ENCODE measurements at places on chromosomes 1 and 21.
A peak's percentile ranks its signal among the peaks of the same experiment; 100 is the strongest.

DNA sequence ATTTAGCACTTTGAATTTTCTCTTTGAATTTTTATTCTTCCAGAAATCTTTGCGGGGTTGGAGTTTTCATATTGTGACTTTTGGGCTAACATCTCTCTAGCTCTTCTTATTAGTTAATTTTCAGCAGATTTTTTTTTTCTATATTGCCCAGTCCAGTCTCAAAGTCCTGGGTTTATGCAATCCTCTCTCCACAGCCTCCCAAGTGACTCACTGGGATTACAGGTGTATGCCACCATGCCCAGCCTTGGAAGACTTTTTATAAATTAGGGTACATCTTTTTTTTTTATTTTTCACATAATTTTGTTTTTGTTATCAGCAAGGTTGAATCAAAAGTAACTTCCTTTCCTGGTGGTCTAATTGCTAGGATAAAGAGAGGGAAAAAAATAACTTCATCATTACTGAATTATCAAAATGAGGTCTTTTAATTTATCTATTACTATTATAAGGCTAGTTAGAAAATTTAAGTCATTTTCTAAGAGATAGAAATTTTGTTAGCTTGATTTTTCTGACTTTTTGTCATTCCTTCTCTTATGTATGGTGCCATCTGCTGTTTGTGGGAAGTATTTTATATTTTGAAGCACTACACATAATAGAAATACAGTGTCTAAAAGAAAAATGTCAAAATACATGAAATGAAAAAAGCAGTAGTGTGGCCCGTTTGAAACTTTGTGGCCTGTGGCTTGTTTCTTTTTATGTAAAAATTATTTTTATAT is 273.4 kb upstream of the CACYBP start:
- no peak for DNase-seq

DNA sequence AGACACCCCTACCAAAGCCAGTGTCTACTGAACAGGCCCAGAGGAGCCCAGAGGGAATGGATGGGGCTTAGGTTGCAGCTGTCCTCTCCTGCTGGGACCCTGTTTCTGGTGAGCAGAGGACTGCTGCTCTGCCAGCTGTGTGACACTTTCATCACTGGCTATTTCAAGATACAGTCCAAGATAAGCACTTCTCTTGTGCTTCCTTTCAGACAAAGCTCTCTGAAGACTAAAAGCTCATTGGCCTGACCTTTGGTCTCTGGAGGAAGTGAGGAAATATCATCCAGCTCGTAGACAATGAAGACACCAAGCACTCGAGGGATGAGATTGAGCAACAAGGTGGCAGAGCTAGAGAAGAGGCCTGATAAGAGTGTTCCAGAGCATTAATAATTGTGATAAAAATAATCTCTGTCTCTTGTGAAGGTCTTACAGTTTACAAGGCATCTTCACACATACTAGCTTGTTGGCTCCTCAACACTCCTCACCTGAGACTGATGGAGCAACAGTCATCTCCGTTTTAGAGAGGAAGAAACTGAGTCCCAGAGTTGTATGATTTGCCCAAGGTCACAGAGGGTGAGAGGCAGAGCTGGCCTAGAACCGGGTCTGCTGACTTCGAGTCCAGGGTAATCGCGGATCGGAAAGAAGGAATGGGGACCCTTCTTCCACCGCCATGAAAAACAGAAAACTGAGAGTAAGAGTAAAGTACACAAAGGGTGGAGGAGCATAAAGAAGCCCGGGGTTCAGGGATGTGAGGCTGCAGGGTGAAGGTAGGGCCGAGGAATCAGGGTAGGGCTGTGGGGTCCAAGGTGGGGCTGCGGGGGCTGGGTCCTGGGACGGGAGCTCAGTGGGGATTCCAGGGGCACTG is 666 bp downstream of the PAFAH2 start:
- peak; percentile 42 for DNase-seq

DNA sequence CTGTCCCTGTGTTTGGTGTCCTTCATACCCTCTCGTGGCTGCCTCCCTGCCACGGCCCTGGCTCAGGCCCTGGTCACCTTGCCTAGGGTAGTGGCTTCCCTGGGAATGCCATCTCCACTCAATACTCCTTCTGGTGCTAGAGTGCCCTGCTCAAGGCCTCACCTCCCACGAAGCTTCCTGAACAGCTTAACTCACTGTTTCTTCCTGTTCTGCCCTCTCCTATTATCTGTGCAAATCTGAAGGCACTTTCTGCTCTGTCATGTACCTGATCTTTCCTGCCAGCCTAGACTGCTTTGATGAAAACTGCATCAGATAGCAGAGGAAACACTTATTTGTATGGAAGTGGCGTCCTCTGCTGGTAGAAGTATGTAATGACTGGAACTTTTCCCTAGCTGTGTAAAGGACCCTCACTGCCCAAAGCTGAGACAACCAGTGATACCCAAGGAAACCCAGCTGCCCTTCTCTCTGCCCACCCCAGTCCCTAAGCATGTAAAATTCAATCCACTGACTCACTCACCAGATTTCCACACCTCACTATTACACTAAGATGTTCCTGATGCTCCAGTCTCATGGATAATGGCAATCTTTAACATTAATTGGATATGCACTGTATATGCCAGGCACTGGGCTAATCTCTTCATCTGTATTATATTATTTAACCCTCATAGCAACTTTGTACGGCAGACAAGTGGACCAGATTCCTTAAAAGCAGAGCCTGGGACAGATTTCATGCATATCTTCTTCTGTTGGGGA is 36.2 kb upstream of the BTG2 start:
- peak; percentile 74 for DNase-seq

GRCh38 chr1:7984811-7985210 is 23.3 kb downstream of the PARK7 start:
- DNase-seq, result no peak

GRCh38 chr1:231385416-231385748 is 36.7 kb downstream of the EGLN1 start:
- DNase-seq, result no peak

- DNase-seq, result peak; percentile 49
Observed at GRCh38 chr1:41322835-41323234, 38.4 kb upstream of the FOXO6 start.

DNA sequence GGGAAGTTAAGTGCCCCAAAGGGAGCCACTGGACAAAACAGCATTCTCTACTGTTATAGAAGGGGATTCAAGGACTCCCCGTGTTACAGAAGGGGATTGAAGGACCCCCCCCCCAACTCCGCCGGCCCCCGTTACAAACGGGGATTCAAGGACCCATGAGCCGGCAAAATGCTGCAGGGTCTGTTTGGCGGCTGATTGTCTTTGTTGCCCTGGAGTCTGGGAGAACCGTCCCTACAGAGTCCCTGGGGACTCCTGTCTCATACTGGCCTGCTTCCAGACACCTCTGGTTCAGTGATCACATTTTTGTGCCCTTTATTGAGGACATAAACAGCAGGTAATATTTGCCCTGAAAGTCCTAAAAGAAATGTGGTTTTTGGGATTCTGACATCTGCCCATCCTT is 96.4 kb downstream of the SYF2 start:
- DNase-seq, result no peak

DNA sequence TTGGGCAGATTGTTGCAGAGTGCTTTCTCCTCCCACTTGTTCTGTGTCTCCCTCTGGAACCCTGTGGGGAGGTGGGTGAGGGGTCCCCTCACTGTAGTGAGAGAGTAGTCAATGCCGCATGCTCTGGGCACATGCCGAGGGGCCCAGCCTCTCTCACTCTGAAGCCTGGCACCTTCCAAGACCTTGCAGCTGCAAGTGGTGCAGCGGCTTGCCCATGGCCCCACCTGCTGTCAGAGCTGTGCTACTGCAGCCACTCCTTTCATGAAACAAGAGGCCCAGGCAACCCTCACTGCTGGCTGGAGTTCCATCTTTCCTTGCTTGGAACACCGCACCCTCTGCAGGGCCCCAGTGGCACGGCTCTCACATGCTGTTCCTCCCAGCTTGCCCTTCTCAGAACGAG is 58.4 kb upstream of the COL6A1 start:
- peak; percentile 82 for DNase-seq

- no peak for DNase-seq
Observed at GRCh38 chr1:54378874-54379554, 27.2 kb downstream of the SSBP3 start.

- no peak for DNase-seq
Observed at GRCh38 chr1:178275553-178275952, 181.6 kb downstream of the RASAL2 start.

- DNase-seq, result no peak
Observed at GRCh38 chr1:11690397-11691301, 861 bp upstream of the DRAXIN start.

- no peak for DNase-seq
Observed at GRCh38 chr1:245105042-245105441, 49.7 kb upstream of the KIF26B start.

DNA sequence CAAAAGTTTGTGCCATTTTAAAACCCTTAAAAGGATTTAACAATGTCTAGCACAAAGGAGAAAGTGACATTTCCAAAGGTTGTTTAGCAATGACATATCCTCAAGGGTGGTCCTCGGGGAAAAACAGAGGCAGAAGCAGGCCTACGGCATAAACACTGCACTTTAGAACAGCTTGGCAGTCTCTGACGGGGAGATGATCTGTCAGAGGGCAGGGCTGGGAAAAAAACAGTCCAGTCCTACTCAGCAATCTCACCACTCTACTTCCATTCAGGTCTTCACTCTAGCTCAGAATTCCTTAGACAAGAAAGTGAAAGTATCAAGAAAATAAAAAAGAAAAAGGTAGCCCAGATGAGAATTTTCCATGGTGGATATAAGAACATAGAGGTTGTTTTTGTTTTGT is 4.1 kb downstream of the CRYZ start:
- no peak for DNase-seq

DNA sequence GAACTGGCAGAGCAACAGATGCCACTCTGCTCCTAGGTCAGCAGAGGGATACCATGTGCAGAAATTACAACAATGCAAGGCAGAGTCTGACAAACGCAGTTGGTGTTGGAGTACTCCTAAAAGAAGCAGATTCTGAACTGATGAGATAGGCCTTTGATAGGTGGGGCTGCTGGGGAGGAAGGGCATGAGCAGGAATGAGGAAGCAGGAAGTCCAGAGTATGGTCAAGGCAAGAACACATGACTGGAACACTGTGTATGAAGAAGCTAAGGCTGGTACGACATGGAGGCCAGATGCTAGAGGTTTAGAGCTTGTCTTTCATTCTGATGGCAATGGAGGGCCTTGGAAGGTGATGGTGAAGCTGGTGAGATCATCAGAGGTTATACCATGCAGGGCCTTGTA is 11.5 kb upstream of the THRAP3 start:
- no peak for DNase-seq

DNA sequence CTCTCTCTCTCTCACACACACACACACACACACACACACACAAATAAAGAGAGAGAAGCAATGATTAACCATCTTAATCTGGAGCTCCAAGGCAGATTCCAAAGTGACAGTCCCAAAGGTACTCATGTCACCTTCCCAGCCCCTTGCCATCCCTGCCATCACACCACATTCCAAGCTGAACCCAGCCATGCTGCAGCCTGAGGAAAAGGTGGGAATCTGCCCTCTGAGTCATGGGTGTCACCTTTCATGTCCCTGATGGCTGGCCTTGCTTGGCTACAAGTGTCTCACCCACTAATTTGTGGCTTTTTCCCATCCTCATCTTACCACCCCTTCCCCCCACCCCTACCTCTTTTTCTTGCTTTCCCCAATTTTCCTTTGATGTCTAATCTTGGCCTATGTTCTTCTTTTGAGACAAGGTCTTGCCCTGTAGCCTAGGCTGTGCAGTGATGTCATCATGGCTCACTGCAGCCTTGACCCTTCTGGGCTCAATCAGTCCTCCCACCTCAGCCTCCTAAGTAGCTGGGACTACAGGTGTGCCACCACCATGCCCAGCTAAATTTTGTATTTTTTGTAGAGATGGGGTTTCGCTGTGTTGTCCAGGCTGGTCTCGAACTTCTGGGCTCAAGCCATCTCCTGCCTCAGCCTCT is 3.2 kb downstream of the ANXA9 start:
- no peak for DNase-seq

DNA sequence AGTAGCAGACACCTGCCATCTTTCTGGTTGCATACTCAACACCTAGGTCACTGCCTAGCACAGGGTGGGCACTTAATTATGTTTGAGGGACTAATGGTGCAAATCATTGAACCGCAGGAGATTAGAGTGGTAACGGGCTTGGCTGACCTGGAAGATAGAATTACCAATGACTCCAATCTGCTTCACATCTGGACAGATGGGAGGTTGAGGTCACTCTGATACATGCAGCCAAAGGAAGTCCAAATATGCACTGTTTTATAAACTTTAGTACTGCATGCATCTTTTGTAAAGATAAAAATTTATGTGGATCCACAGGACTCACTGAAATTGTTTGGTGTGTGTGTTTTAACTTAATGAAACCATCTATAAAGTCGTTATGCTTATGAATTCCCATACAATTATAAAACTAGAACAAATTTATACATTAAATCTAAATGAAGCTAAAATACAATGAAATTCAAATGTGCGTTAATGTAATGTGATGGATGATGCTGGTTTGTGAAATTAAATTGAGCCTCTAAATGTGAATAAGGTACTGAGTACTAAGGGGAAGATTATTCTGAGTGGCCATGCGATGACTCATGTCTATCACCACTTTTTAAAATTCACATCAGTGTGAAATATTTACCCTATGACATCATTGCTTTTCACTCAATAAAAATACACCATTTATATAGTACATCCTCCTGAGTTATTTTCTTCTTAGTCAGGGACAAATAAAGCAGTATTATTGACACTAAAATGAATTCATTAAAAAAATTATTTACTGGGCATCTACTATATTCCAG is 224.7 kb upstream of the FAM78B start:
- DNase-seq, result no peak

- DNase-seq, result no peak
Observed at GRCh38 chr1:59350521-59350920, 53.6 kb downstream of the FGGY start.

DNA sequence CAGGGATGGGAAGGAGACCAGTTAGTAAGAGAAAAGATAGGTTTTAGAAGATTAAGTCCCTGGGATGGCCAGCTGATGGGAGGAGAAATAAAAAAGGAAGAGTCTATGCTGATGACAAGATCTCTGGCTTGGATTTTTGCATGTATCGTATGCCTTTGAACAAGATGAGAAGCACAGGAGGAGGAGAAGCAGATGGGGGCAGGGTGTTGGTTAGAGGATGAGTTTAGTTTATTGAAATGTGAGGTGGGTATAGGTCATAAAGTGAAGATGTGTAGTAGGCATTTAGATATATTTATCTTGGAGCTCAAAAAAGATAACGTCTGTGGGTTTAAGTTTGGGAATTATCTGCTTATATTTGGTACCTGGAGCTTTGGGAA is 1.4 kb downstream of the TIPRL start:
- no peak for DNase-seq

- DNase-seq, result no peak
Observed at GRCh38 chr1:53376742-53377437, 49.0 kb upstream of the LRP8 start.

DNA sequence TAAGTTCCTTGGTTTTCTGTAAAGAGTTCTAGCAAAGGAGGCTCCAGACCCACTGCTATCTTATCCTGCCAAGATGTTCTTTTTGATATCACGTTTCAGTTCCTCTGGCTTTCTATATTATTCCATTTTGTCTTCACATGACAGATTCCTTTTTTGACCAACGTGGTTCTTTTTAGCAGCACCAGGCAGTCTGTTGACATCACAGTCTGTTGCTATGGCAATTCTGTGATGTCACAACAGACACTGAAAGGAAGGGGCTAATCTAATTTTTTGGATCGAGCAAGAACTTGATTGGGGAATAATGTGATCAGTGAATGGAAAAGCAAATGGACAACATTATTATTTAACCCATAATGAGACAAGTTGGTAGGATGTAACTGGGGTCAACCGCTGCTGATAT is 64.5 kb upstream of the GOLT1A start:
- no peak for DNase-seq

- DNase-seq, result no peak
Observed at GRCh38 chr1:234933475-234933874, 195.2 kb downstream of the TOMM20 start.
